ENCODE measurements at places on chromosomes 5 and 9. TPM values are rescaled to one million over a fixed set of nuclear protein-coding genes. Genes with fewer than 3 reads are reported as not detected.

- DNase-seq: no peak
These were observed 22.8 kb downstream of the SARDH start for GRCh38 chr9:133715295-133715865.

DNA sequence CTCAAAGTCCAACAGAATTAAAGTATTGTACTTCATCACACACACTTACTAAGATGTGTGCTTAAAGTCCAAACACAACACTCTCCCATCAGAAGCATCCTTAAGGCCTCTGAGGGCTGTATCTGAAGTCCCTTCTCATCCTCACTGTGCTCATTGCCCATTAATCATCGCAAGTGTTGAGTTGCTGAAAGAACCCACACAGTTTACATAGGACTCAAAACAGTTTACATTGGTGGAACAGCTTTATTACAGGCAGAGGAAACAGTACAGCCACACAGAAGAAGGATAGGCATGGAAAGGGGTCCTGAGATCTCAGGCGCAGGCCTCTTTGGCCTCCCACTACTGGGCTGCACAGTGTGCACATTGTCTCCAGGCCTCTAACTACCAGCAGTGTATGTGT is 113.4 kb downstream of the CMYA5 start:
- DNase-seq: no peak

DNA sequence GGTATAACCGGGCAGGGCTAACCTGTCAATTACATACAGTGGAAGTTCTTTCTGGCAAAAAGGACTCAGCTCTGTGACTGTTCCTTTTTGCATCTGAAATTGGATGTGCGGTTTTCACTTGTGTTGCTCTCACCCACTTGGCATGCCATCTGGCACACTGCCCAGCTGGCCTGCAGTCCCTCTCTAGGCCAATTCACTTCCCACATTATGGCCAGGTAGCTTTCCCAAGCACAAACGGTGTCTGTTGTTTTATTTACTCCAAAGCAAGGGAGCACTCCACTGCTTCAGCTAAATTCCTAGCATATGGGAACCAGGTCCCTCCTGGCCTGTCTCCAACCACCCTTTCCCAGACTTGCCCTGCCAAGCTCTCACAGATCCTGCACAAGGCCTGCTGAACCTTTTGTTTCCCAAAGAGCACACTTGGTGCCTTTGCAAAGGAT is 132.5 kb downstream of the SEMA6A start:
- DNase-seq: no peak

GRCh38 chr9:33180526-33181184 is 13.5 kb upstream of the B4GALT1 start:
- DNase-seq: no peak

DNA sequence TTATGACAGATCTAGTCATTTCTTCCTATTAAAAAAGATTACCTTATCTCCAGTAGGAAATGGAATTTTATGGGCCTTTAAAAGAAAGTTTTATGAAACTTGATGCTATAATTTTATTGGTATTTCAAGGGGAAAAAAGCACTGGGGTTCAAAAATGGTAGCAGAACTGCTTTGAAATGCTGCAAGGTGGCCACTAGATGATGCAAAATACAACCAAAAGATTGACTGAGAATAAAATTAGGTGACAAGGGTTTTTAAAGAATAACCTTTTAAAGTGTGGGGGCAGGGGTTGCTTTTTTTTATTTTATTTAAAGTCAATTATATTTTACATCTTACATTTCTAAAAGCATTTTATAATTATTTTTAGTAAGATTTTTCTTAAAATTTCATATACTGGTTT is 61.7 kb downstream of the KLF9 start:
- DNase-seq: no peak

GRCh38 chr5:82107267-82107666 is 135.4 kb downstream of the ATG10 start:
- no peak for DNase-seq

The PTPN3 gene
- total RNA-seq: 36.4 TPM

The INSYN2B gene
- not detected for total RNA-seq

The POLR1E gene
- 27.5 TPM for total RNA-seq

The TSLP gene
- 2.0 TPM for total RNA-seq

The TDRD7 gene
- 12.9 TPM for total RNA-seq
